T follicular helper cell (primary cell): ENCODE measurements at places on chromosomes 6 and 20.

DNA sequence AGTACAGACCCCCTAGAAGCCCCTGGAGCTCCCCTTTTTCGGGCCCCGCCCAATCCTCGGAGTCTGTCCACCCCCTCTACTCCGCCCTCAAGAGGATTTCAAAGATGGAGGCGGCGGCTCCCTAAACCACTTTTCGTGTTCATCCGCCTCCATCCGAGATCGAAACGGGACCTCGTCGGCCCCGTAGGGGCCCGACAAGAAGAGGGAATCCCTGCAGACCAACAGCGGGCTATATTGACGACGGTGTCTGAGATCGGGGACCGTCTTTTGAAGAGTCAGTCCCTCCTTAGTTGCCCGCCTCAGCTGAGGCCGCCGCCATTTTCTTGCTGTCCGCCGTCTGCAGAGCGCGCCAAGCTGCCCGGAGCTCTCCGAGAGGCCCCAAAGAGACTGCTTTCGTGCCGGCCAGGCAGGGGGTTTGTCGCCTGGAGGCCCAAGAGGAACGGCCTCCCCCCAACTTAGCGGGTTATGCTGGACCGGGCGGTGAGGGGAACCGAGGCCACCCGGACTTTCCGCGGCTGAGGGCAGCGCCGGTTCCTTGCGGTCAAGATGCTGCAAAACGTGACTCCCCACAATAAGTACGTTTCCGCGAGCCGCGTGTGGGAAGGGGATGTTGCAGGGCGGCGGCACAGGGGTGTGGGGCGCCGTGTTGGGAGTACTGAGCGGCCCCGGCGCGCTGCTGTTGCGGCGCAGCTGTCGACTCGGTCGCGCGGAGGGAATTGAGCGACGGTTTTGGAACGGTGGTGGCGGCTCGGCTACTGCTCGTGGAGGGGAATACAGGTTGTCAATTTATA lies 4.2 kb downstream of the BRD2 start:
- DNase-seq, result peak; percentile 48

GRCh38 chr20:57407541-57407956 lies 16.4 kb downstream of the RBM38 start:
- no peak for DNase-seq

GRCh38 chr6:166556336-166556735 lies 30.1 kb downstream of the RAMACL start:
- DNase-seq, result no peak

GRCh38 chr6:101513181-101513580 lies 119.7 kb downstream of the GRIK2 start:
- no peak for DNase-seq

GRCh38 chr6:54846857-54847674 lies 495 bp downstream of the FAM83B start:
- no peak for DNase-seq

GRCh38 chr20:32333988-32334885 lies 23.9 kb upstream of the ASXL1 start:
- DNase-seq, result peak; percentile 16

GRCh38 chr6:24226541-24226940 lies 100.5 kb downstream of the NRSN1 start:
- DNase-seq, result no peak

GRCh38 chr6:15474196-15474595 lies 188.6 kb downstream of the DTNBP1 start:
- no peak for DNase-seq

DNA sequence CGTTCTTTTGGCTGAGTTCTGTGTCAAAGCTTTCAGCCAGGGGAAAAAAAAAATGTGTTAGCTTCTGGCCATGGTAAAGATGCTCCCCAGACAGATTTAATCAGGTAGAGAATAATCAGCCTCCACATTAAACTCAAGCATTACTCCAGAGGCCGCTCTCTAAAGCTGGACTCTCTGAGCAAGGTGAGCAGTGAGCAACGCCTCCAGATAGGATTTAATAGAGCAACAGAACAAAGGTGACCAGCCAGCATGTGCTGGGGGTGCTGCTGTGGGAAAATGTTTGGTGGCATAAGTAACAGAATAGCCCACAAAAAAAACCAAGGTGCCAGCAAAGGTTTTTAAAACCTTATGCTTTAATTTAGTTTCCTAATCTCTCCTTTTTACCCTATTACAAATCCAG lies 103.5 kb upstream of the TRAF3IP2 start:
- no peak for DNase-seq

DNA sequence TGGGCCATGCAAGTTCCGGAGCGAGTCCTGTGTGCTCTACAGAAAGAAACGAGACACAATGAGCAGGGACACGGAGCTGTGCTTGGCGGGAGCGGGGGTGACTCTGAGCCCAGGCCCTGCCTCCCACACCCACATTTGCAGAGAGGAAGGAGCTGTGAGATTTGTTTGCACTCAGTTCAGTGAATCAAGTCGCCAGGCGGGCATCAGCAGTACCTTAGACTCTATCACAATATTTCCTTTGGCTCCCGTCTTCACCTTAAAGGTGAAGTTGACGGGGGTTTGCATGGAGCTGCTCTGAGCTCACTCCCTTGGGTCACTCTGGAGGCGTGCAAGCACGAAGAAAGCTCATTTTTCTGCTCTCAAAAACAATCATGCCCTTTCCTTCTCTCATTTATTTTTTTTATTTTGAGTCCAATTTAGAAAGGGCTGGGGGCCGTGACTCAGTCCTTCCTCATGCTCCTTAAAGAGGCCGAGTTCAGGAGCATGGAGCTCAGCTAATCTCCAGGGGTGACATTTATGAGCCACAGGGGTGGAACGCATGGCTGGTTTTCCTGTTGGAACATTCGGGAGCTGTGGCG lies 188.2 kb downstream of the NFATC2 start:
- no peak for DNase-seq

- no peak for DNase-seq
Measured at GRCh38 chr6:146944809-146945208, 259.4 kb upstream of the STXBP5 start.

DNA sequence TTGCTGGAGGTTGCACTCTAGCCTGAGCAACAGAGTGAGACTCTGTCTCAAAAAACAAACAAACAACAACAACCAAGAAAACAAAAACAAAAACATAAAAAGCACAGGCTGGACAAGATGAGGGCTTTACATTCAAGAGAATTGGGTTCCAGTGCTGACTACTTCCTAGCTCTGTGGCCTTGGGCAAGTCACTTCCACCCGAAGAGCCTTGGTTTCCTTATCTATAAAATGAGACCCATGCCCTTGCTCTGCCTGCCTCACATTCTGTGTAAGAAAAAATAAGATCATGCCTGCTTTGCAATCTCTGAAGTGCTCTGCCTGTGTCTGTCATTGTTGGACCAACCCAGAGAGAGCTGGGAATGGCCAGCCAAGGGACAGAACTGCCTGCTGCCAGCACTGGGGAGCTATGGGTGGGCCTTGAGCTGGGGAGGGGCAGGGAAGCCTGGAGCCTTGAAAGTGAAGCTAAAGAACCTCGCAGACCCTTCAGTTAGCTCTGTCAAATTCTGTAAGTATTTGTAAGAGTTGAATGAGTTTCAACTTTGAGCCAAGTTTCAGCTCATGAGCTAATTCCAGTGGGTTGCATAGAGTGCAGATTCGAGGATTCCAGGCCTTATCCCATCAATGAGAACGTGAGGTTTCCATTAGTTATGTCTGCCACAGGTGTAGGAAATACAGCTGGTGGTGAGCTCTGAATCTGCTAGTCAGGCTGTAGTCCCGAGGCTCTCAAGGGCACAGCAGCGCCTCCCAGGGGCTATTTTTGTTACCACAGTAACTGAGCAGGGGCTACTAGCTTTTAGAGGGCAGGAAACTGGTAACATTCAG lies 93.2 kb downstream of the DLGAP4 start:
- no peak for DNase-seq

- DNase-seq, result no peak
Measured at GRCh38 chr6:89807581-89807980, 12.0 kb downstream of the MDN1 start.

GRCh38 chr6:122028933-122029522 lies 370.4 kb upstream of the HSF2 start:
- no peak for DNase-seq

DNA sequence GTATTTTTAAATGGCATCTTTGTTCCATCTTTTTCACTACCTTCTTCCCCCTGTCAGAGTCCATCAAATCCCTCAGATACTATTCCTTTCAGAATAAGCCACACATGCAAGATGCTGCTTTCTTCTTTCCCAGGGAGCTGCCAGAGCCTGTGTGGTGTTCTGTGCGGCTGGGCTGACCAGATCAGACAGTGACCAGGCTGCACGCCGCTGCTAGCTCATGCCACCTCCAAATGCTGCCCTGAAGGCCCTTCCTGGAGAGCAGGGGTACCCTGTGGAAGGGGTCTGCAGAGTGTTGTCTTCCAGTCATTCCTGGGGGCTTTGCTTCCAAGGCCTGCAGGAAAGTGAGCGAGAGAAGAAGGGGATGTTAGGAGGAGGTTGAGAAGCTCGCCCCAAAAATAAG lies 179.1 kb upstream of the SUPT3H start:
- DNase-seq, result no peak

DNA sequence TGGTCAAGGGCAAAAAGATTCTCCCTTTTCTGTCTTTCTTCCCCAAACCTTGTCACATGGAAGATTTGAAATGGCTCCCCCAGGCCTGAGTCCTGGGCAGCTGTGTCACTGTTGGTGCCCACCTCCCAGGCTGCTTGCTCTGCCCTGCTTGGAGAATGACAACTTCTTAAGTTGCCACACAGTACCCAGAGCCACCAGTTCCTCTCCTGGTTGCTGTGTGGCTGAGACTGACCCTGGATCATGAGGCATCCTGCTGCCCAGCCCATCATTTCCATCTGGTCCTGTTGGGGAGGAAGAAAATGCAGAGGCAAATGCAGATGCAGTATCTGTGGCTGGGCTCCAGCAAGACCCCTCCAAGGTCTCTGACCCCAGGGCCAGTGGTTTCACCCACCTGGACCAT lies 113.7 kb downstream of the PHACTR3 start:
- DNase-seq, result no peak
